ENCODE measurements at places on chromosomes 1 and 21.

DNA sequence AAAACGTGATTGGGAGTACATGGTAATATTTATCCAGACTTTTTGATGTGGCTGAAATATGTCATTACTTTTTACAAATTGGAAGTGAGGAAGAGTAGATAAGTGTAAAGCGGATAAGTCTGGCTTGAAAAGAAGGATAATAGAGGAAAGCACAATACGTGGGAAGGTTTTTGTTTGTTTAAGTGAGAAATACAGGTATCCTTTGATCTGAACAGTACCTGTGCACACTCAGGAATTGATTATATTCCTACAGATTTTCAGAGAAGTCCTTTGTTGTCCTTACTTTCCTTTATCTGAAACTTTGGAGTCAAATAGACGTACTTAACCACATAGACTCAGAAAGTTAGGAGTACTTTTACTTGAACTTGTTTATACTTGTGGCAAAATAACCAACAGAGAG, 20.2 kb downstream of the CCDC18 start:
- DNase-seq, result no peak

GRCh38 chr1:202291001-202291400, 50.7 kb downstream of the UBE2T start:
- no peak for DNase-seq

DNA sequence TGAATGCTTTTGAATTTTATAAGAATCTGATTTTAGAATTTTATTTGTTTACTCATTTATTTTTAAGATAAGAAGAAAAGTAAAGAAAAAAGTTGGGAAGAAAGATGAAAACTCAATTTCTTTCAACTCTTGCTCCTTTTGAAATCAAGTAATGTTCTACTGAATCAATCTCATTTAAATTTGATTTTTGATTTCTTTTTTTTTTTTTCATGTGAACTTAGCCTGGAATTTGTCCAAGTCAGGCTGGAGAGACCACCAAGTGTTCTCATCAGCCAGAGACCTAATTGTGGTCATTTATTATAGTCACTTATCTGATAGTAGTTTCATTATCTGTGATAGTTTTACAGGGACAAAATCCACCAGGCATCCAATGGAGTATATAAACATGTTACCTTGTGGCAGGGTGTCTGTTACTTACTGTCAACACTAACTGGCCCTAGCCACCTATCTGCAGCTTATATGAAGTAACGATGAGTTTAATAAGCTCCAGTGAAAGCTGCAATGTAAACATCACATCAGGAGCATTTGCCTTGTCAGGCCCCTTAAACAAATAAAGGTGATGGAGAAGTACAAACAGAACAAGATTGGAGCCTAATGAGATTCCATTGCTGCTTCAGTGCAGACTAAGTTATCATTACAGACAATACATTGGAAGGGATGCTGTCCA, 39.2 kb downstream of the HLX start:
- DNase-seq, result no peak

DNA sequence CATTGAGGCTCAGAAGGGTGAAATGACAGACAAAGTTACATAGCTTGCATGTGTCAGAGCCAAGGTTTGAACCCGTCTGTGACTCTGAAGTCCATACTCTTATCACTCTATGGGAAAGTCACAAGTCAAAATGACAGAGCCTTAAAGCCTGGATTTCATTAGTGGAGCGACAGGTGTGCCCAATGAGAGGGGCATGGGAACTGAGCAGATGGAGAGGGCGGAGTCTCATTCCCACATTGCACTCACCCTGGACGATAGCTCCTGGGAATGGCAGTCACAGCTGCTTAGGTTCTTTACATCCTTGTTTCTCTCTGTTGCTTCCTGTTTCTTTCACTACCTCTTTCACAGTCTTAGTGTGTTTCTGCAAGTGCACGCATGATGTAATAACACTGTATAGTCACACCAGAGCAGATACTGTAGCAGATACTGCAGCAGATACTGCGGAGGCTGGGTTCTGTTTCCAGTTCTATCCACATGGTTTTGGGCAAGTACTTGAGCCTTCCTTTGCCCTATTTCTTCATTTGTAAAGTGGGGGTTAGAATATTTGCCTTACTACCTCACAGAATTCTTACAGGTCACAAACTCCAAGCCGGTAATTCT, 127.2 kb downstream of the ZSCAN20 start:
- no peak for DNase-seq

DNA sequence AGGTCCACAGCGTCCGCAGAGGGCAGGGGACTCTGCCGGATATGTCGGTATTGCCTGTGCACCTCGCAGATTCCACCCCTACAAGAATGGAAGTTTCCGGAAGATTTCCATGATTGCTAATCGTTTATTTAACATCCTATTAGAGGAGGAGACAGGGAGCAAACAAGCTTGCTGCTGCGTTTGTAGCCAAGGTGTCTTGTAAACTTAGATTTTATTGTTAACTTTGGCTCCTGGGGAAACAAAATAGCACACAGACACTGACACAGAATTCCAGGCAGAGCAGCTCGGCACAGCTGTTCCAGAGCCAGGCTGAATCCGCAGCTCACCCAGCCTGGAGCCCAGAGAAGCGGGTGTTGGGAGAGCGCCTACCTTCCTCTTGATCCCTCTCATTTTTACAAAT, 75.7 kb downstream of the AJAP1 start:
- no peak for DNase-seq

- DNase-seq, result no peak
Measured at GRCh38 chr1:224802617-224803016, 126.9 kb upstream of the DNAH14 start.

- DNase-seq, result no peak
Measured at GRCh38 chr1:8674481-8674880, 143.0 kb downstream of the RERE start.

DNA sequence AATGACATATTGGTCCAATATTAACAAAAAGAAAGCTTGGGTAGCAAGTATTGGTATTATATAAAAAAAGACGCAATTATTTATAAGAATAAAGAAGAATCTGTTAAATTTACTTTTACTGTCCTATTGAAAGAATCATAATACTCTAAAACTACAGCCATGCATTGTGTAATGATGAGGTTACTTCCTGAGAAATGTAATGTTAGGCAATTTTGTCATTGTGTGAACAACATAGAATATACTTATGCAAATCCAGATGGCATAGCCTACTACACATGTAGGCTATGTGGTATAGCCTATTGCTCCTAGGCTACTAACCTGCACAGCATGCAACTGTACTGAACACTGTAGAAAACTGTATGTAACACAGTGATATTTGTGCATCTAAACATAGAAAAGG, 121.2 kb upstream of the PTGFR start:
- DNase-seq, result no peak

- DNase-seq, result no peak
Measured at GRCh38 chr1:186066411-186066810, 308.6 kb downstream of the TPR start.

Data from stimulated activated effector memory CD8-positive, alpha-beta T cell treated with anti-CD3 and anti-CD28 coated beads, Interleukin-12 subunit alpha, Interleukin-12 subunit beta, amount 100 ng/mL, for 72 hours (primary cell).